GM19239 (cell line): ENCODE measurements at places on chromosomes 1 and 21.

DNA sequence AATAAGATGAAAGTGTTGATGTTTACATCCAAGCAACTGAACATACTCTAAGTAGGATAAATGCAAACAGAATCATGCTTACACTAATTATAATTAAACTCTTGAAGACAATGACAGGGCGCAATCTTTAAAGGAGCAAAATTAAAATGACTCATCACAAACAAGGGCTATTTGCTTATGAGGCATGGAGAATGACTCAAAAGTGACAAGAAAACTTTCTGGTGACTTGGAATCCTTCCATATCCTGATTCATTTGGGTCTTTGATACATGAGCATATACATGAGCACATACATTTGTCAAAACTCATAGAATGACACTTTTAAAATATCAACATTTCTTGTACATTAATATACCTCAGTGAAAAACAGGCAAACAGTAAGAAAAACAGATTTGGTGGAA lies 1632.3 kb downstream of the KCNT2 start:
- DNase-seq: no peak

- DNase-seq: no peak
These were observed 26.8 kb downstream of the PPP2R5A start for GRCh38 chr1:212311836-212312497.

DNA sequence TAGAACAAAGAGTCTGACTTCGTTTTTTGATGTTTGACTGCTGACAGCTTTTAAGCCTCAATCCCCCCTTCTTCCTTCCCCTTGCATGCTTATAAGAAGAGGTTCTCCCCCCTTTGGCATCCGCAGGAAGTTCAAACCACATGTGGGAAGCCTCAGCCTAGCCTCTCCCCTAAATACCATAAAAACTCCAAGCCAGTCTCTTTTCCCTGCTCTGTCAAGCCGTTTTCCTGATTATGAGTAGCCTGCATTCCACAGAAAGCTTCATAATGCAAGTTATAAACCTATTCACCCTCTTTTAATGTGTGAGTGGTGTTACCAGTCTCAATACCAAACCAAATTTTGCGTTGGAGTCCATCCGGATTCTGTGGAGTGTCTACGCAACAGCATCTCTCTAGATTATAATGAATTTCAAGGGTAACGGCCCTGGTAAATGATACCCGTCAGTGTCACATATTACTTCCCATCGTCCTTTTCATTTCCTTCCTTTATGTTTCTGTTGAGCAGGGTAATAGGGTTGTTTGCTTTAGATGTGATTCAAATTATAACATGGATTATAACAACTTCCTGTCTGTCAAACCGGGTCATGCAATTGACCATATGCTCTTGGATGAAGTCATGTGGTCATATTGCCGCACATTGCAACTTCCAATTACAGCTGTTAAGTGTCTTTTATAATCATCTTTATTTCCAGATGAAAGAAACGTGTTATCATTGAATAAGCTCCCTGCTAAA lies 717.5 kb downstream of the RWDD3 start:
- DNase-seq: no peak

- no peak for DNase-seq
These were observed 52.4 kb downstream of the HIVEP3 start for GRCh38 chr1:41866285-41866684.

- DNase-seq: no peak
These were observed 228.2 kb upstream of the IRF2BP2 start for GRCh38 chr1:234838182-234838581.

GRCh38 chr1:203346060-203346768 lies 4.7 kb downstream of the FMOD start:
- DNase-seq: no peak

GRCh38 chr1:183163316-183163715 lies 22.7 kb upstream of the LAMC2 start:
- DNase-seq: no peak

DNA sequence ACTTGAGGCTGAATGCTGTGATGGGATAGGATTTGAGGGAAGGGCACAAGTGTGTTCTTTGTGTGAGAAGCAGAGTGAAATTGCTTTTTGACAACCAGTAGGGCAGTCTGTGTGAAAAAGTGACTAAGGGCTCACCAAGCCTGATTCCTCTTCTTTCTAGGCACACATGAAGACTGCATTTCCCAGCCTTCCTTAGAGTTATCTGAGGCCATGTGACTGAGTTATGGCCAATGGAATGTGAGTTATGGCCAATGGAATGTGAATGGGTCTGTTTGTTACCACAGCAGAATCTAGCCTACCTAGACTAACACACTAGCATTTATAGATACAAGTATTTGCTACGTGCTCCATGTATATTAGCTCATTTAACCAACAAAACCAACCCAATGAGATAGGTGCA lies 35.3 kb upstream of the DIRAS3 start:
- DNase-seq: no peak

GRCh38 chr1:156160743-156161171 lies 7.4 kb downstream of the SEMA4A start:
- DNase-seq: peak; percentile 57

DNA sequence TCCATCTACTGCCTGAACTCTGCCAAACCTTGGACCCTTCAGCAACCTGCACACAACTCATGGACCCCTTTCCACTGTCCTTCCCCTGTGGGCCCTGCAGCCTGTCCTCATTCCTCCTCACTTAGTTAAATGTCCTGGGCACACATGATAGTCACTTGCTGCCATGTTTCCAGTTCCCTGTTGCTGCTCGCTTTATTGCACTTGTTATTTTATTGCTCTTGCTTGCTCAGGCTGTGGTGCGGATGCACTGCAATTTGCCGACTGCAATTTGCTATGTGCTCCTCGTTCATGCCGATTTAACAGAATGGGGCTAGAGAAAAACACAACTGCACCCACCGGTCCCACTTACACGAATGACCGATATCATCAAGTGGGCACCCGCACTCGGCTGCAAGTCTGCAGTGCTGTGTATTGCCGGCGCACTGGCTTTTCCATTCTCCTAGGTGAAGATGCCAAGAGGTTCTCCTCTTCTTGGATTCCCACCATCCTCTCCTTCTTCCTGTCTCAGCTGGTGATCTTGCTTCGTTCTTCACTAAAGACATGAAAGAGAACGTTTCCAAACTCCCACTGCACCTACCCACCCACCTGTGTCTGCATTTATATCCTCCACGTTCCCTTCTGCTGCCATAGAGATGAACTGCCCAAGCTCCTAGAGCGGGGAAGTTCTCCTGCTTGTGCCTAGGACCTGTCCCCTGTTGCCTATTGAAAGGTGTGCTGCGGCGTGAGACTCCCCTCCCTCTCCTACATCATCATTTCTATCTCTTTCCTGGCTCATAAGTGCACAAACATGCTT lies 45.4 kb upstream of the B3GALT5 start:
- DNase-seq: no peak

DNA sequence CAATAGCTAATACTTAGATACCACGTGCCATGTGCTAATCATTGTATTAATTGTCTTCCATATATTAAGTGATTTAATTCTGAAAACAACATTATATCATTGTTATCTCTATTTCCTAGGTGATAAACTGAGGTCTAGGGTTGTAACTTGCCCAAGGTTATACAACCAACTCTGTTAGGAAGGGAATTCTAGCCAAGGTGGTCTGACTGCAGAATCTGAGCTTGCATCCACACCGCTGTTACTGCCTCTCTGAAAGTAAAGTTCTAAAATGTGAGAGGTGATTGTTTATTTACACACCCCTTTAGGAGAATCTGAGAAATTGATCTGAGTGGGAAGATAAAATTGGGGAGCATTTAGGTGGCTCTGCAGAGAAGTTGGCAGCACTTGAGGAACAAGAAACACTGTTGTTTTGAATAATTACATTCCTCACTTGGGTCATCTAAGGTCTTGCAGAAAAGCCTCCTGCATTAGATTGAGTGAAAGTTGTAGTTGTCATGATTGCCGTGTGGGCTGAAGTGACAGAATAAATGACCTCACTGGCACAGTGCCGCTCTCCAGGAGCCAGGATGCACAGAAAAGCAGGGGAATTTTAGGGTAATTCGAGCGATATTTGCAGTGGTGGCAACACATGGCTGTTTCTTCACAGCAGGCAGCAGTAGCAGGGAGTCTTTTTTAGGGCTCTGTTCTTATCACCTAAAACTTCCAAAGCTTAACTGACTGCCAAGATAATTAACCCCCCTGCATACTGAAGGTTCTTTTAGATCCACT lies 121.7 kb downstream of the ADGRL4 start:
- no peak for DNase-seq
